Ecto neural progenitor cell (in vitro differentiated cells): ENCODE measurements at places on chromosomes 4 and X.

GRCh38 chr4:184345573-184345922, 127.9 kb upstream of the ENPP6 start:
- no peak for DNase-seq

DNA sequence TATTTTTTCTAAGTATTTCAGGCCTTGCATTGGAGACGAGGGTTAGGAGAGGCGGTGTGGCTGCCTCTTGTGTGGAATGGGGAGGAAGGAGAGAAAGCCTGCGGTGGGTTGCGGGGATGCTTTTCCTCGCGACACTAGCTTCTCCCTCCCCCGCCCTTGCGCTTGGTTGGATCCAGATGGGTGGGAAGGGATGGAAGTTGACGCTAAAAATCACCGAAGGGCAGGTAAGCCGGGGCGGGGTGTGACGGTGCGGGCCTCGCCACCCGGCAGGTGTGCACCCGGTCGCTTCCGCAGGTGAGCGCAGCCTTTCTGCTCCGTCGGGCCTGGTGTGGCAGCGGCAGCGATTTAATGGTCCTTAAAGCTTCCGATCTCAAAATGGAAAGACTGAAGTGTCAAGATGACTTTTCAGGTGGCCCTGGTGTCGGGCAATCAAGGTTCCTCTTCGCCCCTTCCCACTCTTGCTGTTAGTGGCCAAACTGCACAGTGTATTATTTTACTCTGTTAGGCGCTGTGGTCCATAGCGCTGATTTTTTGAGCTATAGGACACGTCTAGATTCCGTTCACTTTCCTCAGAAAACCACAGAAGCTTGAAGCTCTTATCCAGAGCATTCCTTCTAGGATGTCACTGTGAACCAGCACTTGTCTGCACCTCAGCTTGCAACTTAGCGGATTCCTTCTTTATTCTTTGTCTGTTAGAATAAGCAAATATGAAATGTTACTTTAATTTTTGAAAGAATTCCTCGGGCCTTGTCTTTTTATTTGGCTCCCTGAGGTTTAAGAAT, 765 bp downstream of the ENOPH1 start:
- DNase-seq, result no peak

DNA sequence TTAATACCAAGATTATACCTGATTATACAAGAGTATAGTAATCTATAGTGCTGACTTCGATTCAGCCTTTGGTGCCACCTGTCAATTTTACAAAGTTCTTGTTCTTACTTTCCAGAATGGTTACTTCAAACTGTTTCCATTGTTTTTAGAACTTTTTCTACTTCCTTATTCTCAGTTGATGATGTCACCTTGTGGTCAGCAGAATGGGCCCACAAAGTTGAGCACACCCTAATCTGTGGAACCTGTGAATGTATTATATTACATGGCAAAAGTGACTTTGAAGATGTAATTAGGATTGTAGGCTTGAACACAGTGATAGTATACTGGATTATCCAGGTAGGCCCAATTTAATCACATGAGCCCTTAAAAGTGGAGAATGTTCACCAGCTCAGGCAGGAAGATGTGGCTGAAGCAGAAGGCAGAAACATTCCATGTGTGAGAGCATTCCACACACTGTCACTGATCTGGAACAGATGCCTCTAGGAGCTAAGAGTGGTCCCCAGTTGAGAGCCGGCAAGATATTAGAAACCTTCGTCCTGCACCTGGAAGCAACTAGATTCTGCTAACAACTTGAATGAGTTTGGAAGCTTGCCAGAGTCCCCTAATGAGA, 6.3 kb upstream of the SGMS2 start:
- no peak for DNase-seq

- no peak for DNase-seq
Measured at GRCh38 chrX:80266979-80267378, 153.3 kb upstream of the TENT5D start.

GRCh38 chrX:64850371-64851082, 125.7 kb downstream of the ZC4H2 start:
- DNase-seq, result no peak

- no peak for DNase-seq
Measured at GRCh38 chrX:7514871-7515599, 327.9 kb upstream of the VCX start.

GRCh38 chr4:55491486-55491885, 55.2 kb downstream of the CLOCK start:
- no peak for DNase-seq

GRCh38 chr4:160848901-160849760, 1314.7 kb downstream of the FSTL5 start:
- no peak for DNase-seq

DNA sequence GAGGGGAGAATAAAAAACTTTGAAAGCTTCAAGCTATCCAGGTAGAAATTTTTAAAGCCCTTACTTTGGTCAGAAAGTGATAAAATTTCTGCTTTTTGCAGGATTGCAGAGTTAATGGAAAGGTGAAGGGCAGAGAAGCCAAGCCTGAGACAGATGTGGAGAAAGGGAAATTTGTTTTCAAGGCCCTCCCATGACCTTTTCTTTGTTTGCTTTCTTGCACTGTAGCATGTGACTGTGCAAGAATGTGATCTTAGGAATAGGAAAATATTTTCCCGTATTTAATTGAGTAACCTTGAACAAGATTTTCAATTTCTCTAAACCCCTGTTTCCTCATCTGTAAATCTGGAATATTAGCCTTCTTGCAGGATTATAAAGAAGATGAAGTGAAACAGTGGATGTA, 307.2 kb downstream of the PPARGC1A start:
- no peak for DNase-seq

- DNase-seq, result no peak
Measured at GRCh38 chrX:11382930-11383329, 89.7 kb downstream of the AMELX start.

DNA sequence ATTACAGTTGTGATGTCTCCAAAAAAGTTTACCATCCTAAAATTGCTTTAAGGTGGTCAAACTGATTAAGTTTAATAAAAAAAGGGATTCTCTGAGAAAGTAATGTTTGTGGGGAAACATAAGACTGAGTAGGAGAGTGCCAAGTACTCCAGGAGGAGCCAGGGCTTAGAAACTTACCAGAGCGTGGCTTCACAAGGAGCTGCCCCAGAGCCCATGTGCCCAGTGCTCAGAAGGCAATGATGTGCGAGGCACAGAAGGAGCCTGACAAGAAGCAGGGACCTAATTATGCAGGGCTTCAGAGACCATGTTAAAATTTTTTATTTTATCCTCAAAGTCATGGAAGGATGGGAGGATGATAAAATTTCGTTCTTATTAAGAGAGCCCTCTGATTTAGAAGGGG, 204.2 kb downstream of the PALLD start:
- no peak for DNase-seq

GRCh38 chr4:3073158-3074077, 920 bp downstream of the HTT-AS start:
- no peak for DNase-seq

- no peak for DNase-seq
Measured at GRCh38 chr4:106424426-106424825, 55.8 kb upstream of the GIMD1 start.

GRCh38 chr4:38456096-38456495, 207.9 kb upstream of the KLF3 start:
- no peak for DNase-seq

DNA sequence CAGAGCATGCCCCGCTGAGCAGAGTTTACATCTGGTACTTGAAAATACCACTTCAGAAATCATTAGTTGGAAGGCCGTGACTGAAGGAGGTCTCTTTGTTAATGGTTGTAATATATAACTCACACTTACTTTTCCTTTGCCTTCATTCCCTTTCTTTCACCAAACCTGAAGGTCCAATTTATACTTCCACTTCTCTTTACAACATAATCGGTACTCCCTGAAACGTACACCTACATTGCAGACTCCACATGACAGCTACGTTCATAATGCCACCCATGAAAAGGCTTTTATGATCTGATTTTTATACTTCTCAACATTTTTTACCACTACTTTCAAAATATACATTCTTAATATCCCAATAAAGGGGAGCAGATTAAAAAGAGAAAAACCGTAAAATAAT, 298.7 kb downstream of the C4orf33 start:
- DNase-seq, result no peak

GRCh38 chr4:47462799-47463234, 685 bp downstream of the COMMD8 start:
- no peak for DNase-seq

DNA sequence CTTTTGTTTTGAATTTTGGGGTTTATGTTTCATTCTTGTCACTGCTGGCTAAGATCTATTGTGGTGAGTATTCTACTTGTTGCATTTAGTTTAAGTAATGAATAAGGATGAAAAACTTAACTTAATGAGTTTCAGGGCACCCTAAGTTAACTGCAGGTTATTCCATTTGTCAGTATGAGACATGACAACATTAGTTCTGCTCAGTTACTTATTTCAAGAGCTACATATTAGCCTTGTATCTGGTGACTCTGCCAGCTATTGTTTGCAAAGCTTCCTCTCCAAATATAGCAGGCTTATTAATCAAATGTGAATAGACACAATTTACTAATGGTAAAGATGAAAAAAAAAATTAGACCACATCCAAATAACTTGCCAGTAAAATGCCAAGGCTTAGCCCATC, 567.1 kb downstream of the IL15 start:
- no peak for DNase-seq

GRCh38 chr4:182133033-182133432, 110.2 kb upstream of the TENM3 start:
- DNase-seq, result no peak

- peak; percentile 59 for DNase-seq
Measured at GRCh38 chr4:27176400-27176799, 315.8 kb downstream of the STIM2 start.

DNA sequence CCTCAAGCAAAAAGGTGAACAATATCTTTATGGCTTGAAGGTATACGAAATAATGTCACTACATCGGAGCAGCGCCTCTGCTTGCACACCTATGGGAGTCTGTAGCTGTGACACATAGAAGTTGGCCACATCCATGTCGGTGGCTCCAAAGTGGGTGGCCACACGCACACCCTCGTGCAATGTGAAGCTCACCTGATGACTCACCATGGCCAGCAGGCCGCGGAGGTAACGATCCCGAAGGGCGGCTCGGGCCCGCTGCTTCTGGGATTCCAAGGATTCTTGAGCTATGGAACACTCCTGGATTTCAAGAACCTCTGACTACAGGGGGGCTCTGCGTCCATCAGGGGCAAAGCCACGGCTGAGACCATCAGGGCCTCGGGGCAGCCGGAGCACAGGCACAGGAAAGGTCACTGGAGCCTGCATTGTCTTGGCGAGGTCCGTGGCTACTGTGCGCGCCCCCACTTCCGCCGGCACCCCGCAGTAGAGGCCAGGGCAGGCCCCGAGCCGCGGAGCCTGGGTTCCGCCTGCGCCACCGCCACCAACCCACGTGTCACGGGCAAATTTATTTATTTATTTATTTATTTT, 25.2 kb downstream of the NYX start:
- no peak for DNase-seq

DNA sequence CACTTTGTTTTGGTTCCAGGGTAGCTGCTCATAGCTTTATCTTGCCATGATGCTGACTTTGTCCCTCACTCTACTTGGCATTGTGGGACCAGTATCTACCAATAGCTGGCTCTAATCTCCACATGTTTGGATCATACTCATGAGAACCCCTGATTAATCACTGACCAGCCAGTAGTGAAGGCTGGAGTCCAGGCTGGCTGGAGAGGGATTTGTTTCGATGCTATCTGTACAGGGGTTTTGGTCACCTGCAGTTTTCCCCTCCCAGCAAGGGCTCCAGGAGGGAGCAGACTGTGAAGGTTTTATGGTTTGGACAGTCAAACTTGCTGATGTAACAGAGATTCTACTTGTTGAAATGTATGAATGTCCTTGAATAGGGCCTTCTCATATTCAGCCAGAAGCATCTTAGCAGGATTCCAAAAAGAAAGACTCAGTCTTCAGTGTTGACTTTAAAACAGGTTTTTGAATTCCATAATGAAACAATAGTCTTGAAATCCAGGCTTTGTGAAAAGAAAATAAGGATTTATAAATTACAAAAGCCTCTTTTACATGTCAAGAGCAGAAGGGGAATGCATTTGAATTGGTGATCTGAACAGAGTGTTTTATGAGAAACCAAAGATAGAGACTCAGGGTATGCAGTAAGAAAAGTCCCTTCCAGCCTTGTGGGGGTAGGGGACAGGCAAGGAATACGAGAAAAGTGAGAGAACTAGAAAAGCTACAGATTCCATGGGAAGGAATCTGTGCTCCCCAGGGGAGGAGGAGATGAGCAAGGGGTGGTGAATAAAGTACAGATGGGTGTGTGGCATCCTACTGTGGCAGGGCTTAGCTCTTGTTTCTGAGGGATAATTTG, 103.1 kb upstream of the SHISA3 start:
- no peak for DNase-seq

DNA sequence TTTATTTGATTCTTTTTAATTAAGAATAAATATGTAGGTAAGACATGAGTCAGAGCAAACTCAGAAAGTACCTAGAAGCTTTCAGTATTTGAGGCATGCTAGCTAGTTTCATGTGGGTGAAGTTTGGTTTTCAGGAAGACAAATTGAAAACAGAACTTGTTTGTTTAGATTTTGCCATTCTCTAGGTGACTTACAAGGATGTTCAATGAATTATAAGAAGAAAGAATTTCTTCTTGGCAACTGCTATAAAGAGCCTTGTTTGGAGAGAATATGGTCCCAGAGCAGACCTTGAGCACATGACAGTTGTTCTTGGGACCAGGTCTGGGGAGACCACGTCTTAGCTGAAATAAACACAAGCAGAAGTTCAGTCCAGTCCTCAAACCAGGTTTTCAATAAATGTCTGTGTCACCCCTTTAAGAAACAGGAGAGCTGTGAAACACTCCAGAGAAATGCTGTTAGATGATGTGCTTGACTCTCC, 38.0 kb upstream of the IL21 start:
- no peak for DNase-seq

- no peak for DNase-seq
Measured at GRCh38 chr4:108833046-108833445, 70.2 kb upstream of the ETNPPL start.

- no peak for DNase-seq
Measured at GRCh38 chr4:76011700-76012387, 4.5 kb upstream of the CXCL9 start.

GRCh38 chrX:53223068-53223693, 1.8 kb downstream of the KDM5C start:
- DNase-seq, result no peak

GRCh38 chr4:87953826-87954225, 21.7 kb upstream of the SPP1 start:
- DNase-seq, result no peak

- DNase-seq, result no peak
Measured at GRCh38 chr4:7261087-7261486, 68.7 kb downstream of the SORCS2 start.

DNA sequence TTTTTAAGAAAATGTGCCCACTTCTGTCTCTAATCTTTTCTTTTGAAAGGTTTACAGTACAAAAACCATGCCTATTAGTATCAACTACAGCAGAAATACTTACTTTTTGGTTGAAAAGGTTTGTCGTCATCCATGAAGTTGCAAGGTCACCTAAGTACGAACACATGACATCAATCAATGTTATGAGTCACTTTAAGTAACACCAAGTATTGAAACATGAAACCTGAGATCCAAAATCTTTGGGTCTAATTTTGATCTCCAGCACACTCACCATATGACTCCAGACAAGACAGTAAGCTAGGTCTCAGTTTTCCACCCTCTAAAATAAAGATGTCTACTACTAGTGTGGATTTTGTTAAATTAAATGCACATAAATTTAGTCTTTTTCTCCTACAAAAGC, 8.4 kb downstream of the ZNF280C start:
- no peak for DNase-seq

GRCh38 chr4:35493977-35494376, 750.3 kb downstream of the ARAP2 start:
- no peak for DNase-seq

- no peak for DNase-seq
Measured at GRCh38 chrX:45781901-45782553, 581.4 kb upstream of the DIPK2B start.
